ACHN (cell line): ENCODE measurements at places on chromosomes 1 and 21.

GRCh38 chr1:223082914-223083313, 60.1 kb downstream of the TLR5 start:
- no peak for DNase-seq

- no peak for DNase-seq
Observed at GRCh38 chr1:20534659-20535417, 17.5 kb upstream of the FAM43B start.

- no peak for DNase-seq
Observed at GRCh38 chr21:17436626-17437111, 76.2 kb upstream of the CXADR start.

DNA sequence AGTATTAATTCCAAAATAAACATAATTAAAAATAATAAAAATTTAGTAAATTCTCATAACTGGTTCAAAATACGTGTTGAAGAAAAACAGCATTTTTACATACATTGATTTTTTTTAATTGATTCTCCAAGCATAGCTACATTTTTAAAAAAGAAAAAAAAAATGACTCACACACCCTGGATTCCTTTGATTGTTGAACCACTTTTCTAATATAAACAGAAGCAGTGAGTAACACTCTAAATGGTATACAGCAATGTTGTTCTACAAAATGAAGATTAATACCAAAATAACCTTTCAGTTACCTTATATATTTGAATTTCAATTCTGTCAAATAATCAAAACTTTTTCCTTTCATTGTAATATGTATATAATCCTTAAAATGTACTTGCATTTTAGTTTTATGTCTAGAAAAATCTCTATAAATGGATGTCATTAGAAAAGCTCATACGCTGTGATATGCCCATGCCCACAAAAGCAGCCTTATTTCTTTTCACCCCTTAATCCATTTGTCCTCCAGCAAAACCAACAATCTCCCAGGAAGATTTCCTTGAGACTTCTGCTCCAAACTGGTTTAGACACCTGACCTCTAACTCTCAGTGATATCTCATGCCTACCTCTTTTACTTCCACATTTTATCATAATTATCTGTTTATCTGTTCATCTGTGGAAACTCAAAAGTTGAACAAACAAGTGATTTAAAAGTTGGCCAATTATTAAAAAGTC, 246.4 kb upstream of the NR5A2 start:
- peak; percentile 19 for DNase-seq

DNA sequence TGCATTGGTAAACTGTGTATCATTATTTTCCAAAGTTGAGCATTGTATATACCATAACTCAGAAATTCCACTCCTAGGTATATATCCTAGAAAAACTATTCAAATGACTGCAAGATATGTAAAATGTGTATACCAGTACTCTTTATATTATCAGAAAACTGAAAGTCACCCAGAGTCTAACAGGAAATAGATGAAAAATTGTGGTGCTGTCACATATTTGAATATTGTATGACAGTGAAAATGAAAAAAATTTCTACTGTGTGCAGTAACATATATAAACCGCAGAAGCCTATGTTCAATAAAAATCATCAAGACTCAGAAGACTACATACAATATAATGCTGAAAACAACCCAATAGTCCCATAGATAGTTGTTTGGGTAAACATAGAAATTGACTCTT, 74.4 kb upstream of the LYPLAL1 start:
- DNase-seq, result no peak
